Stimulated activated CD8-positive, alpha-beta memory T cell treated with anti-CD3 and anti-CD28 coated beads, Interleukin-2, amount 100 ng/mL, for 1 hour (primary cell): ENCODE measurements at places on chromosomes 11 and 22.

GRCh38 chr11:32571039-32571438 lies 12.6 kb upstream of the EIF3M start:
- DNase-seq: no peak

- no peak for DNase-seq
Measured at GRCh38 chr11:90453525-90453924, 230.7 kb upstream of the CHORDC1 start.

DNA sequence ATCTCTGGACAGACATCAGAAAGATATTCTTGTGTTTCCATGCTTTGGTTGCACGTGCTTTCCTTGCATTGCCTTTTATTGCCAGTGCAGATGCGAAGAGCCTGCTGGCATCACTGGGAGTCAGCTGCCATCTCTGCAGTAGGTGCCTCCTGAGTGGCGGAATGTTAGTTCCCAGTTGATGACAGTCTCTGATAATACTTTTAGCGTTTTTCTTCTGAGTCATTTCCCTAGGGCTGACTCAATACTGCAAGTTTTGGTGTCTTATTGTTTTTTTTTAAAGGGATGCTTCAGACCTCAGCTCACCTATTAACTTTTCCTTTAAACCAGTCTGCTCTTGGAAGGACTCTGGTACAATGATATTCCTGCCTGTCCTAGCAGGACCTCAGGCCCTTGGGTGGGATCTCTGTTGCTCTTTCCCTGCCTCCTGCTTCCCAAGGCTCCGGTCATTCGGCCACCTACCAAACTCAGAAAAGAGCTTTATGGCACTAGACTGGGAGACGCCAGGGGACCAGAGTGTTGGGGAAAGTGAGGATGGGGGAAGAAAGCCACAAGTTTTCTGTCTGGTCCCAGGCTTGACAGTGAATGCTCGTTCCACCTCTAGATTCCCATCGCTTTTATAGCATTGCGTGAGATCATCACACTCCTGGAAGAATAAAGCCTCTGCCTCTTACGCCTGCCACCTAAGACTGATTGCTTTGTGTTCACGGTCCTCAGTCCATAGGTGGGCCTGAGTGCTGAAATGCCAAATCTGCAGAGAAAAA lies 308.7 kb downstream of the DDX10 start:
- DNase-seq: no peak

GRCh38 chr22:47836957-47837356 lies 1074.5 kb downstream of the TBC1D22A start:
- no peak for DNase-seq

- DNase-seq: no peak
Measured at GRCh38 chr11:31820438-31820818, 9.3 kb upstream of the PAX6 start.

- DNase-seq: peak; percentile 71
Measured at GRCh38 chr11:126284829-126285228, 1.9 kb downstream of the TIRAP start.

GRCh38 chr11:67054836-67055523 lies 1.7 kb upstream of the RHOD start:
- DNase-seq: no peak

DNA sequence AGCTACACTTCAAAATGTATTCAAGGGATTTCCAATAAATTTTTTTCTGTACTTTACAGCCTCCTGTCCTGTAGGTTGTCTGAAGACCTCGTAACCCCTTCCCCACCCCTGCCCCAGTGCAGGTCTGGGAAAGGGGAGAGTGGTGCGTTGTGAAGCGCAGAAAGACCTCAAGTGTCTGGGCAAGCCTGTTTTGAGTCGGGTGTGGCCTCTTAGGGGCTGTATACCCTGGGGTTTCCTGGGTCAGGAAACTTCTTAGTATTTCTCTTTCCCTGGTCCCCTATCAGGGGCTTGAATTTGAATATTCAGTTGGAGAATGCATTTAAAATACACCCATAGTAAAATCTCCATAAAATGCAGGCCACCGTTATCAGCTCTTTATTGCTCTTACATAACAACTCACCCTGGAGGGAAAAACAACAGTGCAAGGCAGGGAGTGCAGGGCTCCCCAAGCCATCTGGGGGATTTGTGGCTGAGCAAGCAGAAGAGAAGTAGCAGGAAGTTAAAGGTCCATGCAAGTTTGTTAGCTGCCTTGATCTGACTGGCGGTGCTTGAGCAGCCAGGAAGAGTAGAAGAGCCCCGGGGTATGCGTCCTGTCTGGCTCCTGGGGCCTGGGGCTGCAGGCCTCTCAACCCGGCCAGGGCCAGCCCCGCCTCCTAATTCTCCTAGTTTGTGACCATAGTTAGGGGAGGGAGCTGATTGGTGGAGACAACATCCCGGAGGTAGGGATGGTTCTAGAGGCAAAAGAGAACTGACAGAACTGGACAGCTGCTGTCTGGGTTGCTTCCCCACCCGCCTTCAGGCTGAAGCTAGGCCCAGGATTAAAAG lies 25.7 kb downstream of the ARHGAP1 start:
- DNase-seq: no peak

DNA sequence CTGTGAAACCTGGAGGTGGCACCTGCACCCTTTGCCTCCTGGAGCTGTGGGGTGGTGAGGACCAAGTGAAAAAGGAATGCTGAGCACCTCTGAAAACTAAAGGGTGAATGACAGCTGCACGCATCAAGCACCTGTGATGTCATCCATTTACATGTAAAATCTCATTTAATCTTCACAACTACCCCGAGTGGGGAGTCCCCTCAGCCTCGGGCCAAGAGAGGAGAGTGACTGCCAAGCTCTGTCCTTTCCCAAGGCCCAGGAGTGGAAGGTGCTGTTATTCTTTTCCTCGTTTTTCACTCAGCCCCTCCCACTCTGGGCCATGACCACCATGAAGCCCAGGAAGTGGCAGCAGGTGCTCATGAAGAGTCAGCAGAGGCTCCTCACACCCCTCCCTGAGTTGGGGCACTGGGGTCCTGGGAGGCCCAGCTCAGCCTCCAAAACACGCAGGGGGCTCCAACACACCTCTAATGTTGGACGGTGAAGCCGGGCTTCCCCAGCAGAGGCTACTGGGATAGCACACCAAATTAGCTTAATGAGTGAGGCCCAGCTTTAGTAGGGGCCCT lies 35.7 kb downstream of the NECTIN1 start:
- DNase-seq: no peak

- no peak for DNase-seq
Measured at GRCh38 chr22:21771631-21771976, 36.0 kb upstream of the YPEL1 start.

- DNase-seq: no peak
Measured at GRCh38 chr11:130533113-130533798, 84.8 kb downstream of the ADAMTS15 start.

GRCh38 chr11:64915376-64915887 lies 1.6 kb downstream of the ATG2A start:
- DNase-seq: no peak

GRCh38 chr11:22192642-22193347 lies at the start of gene ANO5:
Gene ANO5 (plus strand): TSS chr11:22193085. CDS start chr11:22193493, 408 bp downstream.
- no peak for DNase-seq

DNA sequence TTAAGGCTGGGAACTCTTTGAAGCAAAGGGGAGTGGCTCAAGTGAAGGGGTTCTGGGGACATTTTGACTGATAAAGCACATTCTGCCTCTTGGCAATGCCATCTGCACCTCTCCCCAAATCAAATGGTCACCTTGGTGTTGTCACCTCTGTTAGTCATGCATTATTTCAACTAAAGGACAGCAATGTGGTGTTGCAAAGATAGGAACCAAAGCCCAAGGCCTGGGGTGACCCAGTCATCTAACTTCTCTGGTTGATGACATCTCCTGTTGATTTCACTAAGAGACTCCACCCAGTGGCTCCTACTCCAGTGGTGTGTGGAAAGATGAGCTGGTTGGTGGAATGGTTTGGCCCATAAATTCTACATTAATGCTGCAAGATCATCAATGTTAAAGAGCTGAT lies 7.8 kb upstream of the MS4A1 start:
- DNase-seq: no peak

GRCh38 chr11:61049859-61050258 lies 52.4 kb upstream of the CD5 start:
- no peak for DNase-seq

- DNase-seq: no peak
Measured at GRCh38 chr22:30004101-30004500, 76.2 kb upstream of the HORMAD2 start.

DNA sequence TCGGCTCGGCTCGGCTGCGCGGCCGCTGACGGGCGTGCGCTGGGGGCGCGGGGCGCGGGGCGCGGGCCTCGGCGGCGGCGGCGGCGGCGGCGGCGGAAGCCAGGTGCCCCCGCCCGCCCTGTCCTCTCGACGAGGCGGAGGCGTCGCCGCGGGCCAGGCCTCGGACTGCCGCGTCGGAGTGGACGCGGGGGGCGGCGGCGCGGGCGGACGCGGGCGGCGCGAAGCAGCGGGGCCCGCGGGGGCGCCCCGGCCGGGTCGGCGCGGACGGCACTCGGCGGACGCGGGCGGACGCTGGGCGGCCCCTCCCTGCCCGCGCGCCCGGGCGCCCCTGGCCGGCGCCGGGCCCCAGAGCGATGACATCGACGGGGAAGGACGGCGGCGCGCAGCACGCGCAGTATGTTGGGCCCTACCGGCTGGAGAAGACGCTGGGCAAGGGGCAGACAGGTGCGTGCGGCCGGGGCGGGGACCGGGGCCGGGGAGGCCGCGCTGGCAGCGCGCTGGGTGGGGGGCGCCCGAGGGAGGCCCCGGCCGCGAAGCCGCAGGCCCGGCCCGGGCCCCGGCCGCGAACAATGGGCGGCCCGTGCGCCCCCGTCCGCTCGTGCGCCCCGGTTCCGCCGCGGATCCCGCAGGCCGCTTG lies at the start of gene BRSK2:
Gene BRSK2, plus strand, starts transcription at position 3 of the 637 bp plus-strand sequence. Its CDS starts 351 bp downstream, at position 354.
- no peak for DNase-seq

DNA sequence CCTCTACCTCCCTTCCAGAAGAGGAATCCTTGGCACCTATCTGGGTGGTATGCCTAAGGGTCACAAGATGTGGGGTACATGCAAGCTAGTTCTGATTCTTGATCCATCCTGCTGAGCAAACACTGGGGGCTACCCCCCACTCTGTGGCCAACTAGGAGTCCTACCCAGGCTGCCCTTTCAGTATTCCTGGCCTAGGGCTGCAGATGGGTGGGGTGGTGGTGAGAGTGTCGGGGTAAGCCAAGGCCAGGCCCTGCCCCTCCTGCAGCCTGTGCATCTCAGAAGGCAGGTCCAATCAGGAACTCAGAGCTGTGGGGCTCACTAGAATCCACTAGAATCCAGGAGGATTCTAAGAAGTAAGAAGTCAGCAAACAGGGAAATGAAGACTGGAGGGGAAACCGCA lies 10.9 kb downstream of the SSH3 start:
- no peak for DNase-seq

DNA sequence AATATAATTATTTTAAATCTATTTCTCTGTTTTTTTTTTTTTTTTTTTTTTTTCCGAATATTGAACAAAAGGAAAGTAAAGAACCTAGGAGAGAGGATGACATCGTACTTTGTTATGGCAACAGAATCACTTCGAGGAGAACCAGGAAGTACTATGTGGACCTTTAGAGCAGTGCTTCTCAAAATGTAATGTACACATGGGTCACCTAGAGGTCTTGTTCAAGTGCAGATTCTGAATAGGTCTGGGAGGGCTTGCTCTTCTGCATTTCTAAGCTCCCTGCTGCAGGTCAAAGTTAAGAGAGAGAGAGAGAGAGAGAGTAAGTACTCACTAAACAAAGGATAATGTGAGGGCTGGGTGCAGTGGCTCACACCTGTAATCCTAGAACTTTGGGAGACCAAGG lies 419.5 kb upstream of the TENM4 start:
- DNase-seq: no peak

GRCh38 chr11:26757995-26758394 lies 36.1 kb upstream of the SLC5A12 start:
- no peak for DNase-seq

- no peak for DNase-seq
Measured at GRCh38 chr11:67636962-67637361, 2.6 kb downstream of the TBX10 start.

- no peak for DNase-seq
Measured at GRCh38 chr22:27804470-27805297, 3.1 kb upstream of the MN1 start.

DNA sequence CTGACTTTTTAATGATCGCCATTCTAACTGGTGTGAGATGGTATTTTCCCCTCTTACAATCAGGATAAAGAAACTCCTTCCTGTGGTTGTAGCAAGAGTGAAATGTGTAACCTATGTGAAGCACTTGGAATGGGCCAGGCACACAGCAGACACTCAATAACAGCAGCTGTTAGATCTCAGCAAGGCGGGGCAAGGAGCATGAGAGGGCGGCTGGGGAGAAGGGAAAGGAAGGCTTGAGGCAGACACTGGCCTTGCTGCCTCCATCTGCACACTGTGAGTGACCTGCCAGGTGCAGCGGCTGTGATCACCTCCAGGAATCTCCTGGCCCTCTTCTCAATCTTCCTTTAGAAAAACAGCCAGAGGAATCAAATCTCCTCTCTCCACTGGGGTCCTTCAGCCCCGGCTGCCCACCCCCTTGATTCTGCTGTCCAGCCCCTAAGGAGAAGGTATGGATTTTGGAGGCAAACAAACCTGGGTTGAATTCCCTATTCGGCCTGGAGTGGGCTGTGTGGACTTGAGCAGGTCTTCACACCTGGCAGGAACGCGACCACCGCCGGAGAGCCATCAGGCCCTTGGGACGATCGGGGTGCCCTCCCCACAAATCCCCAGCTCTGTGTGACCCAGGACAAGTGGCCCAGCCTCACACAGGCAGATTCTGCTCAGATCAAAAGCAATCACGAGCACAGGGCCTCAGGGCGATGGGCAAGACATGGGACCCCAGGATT lies 49.0 kb downstream of the RPUSD4 start:
- DNase-seq: no peak

DNA sequence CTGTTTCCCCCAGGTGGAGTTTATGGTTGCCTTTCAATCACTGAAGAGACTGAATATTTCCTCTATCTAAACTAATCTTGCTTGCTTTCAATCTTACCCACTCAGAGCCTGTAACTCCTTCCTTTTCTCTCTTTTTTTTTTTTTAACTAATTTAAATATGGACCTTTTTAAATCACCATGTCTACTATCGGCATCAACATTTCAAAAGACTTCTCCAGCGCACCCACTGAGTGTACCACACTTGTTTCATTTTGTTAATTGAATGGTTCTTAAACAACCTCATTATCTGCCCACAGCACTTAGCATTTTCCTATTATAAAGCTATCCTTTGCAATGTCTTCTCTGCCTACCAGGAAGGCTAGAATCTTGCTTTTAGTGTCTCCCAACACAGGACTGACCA lies 1212.5 kb downstream of the LRRC4C start:
- DNase-seq: no peak

DNA sequence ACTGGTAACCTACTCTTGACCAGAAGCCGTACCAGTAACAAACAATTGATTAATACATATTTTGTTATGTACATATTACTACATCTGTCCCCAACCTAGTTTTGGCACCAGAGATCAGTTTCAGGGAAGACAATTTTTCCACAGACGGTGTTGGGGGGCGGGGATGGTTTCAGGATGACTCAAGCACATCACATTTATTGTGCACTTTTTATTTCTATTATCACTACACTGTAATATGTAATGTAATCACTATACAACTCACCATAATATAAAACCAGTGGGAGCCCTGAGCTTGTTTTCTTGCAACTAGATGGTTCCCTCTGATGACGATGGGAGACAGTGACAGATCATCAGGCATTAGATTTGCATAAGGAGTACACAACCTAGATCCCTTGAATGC lies 15.5 kb downstream of the DGCR8 start:
- DNase-seq: no peak
